ENCODE measurements at places on chromosomes 7 and 10. TPM values are rescaled to one million over a fixed set of nuclear protein-coding genes. Genes with fewer than 3 reads are reported as not detected.

GRCh38 chr10:73588656-73589055 is 2.5 kb downstream of the USP54 start:
- no peak for DNase-seq

- DNase-seq = peak; percentile 83
Observed at GRCh38 chr7:100369105-100369504, 4.2 kb upstream of the PILRA start.

DNA sequence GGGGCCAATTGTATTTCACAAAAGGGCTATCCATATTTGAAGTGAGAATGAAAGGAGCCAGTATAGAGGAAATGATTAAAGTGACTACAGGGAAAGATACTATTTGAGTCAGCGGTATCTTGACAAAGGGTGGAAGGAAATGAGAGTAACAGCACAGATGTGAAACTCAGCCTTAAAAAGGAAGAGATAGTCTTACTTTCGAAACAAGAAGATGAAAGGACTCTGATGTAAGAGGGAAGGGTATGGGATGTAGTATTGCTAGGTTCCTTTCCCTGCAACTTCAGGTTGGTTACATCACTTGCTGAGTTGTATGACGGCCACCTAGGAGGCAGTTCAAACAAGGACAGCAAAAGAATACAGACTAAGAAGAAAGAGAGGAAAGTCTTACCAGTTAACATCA is 13.7 kb downstream of the CISD1 start:
- DNase-seq = no peak

GRCh38 chr7:19101909-19102308 is 15.5 kb downstream of the TWIST1 start:
- no peak for DNase-seq

DNA sequence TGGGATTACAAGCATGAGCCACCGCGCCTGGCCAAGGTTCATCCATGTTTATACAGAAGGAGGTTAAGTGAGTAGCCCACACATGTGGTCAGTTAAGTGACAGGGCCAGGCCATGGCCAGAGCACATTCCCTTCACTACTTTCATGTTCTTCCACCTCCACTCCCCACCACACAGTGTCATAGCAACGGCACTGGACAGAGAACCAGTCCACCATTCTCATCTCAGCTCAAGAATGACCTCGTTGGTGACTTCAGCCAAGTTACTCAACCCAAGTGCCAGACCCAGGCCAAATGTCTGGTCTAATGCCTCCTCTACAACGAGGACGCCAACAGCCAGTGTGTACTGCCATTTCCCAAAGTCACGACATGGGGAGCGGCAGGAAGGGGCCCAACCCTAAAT is 62.4 kb downstream of the INHBA start:
- DNase-seq = no peak

DNA sequence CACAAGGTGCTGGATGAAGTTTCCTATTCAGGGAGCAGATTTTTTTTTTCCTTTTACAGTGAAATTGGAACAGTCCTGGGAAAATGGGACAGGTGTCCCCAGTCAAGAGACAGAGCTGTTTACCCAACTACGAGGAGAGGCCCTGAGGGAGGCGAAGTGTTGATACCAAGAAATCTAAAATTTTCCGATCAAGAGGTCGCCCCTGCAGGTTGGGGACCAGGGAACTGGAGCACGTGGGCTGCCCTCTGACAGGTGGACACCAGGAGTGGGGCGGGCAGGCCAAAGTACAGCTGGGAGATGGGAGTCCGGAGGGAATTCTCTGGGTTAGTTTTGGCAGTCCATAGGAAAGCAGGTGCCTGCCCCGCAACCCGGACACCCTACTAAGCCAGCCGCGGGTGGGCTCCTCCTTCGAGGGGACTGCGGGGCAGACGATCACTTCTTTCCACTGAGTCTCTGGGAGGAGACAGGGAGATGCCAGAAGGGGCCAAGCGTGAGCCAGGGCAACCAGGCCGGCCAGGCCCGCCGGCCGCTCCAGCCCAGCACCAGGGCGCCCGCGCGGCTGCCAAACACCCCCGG is 965 bp upstream of the CAMK1D start:
- peak; percentile 65 for DNase-seq

The SRRT gene
- polyA plus RNA-seq = 38.6 TPM

The AKR1C1 gene
- 6.0 TPM for polyA plus RNA-seq

- no peak for DNase-seq
Observed at GRCh38 chr10:14660831-14661230, 113.9 kb downstream of the FAM107B start.

DNA sequence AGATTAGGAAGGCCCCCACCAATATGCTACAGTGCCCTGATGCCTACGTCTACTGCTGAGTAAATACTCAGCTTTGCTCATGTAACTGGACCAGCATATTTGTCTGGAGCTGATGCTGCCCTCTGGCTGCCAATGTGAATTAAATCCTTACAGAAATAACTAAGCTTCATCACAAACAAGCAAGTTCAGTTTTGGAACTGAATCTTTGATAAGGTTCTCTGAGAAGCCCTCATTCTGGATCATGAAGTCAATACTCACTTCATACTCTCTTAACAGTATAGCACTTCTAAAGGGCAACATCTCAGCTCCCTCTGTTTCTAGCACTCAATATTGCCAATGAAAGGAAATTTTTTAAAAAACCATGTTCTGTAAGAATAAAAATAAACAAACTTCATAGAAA is 246.7 kb downstream of the ETV1 start:
- DNase-seq = no peak

The SPDYE8 gene
- not detected for polyA plus RNA-seq

The RBP4 gene
- 21.5 TPM for polyA plus RNA-seq

DNA sequence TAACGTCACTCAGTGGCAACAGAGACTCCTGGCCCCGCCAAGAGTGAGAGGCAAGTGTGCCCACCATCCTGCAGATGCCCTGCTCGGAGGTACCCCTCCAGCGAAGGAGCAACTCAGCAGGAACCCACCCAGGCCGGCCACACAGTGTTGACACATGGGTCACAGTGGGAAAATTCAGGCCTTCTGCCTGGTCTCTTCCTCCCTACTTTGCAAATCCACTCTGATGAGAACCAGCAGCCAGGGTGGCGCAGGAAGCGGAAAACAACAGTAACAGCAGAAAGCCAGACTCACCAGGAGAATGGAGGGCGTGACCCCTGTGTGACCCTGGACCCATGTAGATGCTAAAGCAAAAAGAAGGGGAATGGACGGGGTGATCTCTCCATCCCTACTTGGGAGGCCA is 53.8 kb downstream of the CTBP2 start:
- no peak for DNase-seq

DNA sequence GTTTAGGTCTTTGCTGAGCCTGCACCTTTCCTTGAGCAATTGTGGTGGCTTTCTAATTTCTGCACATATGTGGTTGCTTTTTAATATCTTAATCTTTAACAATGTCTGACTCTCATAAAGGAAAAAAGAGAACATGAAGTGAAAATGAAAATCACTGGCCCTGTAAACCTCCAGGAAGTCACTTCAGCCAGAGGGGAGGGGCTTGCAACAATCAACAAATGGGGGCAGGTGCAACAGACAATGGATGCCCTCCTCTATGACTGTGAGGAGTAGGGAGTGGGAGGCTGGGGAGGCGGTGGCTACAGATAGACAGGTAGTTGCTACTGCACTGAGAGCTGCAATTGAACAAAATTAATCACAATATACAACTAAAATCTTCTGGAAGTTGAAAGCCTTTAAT is 1377.4 kb downstream of the XPNPEP1 start:
- no peak for DNase-seq

DNA sequence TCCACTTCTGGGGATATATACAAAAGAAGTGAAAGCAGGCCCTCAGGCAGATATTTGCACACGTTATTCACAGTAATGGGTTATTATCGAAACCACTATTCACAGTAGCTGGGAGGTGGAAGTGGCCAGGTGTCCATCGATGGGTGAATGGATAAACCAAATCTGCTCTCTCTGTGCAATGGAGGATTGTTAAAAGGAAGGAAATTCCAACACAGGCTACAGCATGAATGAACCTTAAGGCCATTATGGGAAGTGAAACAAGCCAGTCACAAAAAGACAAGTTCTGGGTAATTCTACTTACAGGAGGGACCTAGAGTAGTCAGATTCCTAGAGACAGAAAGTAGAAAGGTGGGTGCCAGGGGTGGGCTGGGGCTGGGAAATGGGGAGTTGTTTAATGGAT is 48.5 kb upstream of the BHLHA15 start:
- DNase-seq = no peak

The GPR15LG gene
- polyA plus RNA-seq = 293 TPM

DNA sequence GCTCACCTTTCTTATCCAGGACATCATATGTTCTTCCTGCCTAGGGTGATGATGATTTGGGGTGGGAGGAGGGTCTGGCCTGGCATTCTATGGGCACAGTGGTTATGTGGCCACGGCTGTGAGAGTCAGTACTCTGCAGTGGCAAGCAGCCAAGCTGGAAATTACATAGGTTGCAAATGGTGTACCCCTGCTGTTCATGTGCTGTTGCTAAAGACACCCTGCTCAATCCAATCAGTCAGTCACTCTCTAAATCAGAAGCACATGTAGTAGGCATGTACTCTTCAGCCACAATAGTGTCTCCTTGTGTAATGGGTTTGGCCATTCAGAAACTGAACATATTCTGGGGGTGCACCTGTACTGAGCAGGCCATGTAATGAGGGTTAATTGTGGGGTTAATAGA is 449.1 kb upstream of the ANKRD30A start:
- DNase-seq = no peak

DNA sequence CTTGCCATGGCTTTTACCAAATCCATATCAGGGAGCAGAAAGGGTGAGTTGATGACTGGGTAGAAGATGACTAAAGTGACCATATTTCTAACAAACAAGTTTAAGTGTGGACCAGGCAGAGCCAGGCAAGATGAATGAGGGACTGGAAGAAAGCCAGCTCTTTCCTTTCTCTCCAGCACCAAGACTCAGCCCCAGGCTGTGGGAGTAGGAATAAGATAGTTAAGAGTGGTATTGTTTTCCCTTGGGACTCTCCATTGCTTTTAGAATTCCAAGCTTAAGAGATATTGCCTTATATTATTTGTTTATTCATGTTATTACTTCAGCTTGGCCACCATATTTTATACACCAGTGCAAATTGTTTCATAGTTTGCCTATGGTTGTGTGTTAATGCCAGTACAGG is 28.8 kb upstream of the TSPAN33 start:
- no peak for DNase-seq

DNA sequence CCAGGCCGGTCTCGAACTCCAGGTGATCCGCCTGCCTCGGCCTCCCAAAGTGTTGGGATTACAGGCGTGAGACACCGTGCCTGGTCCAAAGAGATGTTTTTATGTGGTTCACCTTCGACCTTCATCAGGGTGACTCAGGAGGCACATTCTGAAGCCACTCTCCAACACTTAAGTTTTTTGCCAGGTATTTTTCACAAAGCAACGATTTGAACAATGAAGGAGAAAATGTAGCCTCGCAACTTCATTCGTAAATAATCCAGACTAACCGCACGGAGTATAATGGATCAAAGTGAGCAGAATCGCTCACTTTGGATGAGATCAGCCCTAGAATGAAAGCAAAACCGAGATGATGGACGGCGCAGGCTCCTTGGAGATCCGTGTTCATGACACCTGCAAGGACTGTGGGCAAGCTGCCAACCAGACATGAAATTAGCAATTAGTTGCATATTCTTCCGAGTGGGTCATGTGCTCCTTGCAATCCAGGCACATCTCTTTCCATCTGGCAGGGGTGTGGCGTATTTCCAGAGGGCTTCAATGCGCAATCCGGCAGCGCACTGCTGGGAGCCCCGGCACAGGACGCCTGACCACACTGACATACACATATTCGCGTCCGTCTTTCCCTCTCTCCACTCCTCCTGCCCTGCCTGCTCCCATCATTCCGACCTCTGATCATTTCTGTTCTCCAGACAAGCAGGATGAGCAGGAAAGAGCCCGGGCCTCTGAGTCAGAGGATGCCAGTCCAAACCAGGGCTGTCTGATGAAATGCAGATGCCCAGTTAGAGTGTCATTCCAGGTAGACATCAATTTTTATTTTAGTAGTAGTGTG is 148.4 kb downstream of the KLF6 start:
- DNase-seq = no peak

DNA sequence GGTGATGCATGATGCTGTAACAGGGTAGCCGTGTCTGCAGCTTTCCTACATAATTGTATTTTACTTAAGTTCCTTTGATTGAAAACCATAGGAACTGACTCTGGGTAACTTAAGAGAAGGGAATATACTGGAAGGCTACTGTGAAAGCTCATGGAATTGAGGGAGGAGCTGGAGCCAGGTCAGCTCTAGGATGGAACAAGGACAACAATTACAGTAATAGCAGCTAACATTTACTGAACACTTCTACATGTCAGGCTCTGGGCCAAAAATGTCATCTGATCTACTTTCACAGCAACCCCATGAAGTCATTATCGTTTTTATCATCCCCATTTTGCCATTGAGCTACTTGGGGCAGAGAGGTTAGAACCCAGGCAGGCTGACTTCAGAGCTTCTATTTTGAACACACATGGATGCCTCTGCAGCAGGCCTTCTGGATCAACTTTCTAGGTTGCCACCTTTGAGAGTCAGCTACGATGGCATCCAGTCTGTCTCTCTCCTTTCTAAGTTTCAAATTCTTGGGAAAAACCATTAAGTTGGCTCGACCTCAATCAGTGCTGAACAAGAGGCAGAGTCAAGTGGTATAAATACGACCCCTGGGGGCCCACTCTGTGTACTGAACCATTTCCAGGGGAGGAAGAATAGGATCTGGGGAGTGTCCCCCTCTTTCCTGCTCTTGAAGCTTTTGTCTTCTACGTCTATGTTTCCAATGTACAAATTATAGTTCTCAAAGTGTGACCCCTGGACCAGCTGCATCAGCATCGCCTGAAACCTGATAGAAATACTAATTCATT is 272.3 kb upstream of the PLPP4 start:
- no peak for DNase-seq

DNA sequence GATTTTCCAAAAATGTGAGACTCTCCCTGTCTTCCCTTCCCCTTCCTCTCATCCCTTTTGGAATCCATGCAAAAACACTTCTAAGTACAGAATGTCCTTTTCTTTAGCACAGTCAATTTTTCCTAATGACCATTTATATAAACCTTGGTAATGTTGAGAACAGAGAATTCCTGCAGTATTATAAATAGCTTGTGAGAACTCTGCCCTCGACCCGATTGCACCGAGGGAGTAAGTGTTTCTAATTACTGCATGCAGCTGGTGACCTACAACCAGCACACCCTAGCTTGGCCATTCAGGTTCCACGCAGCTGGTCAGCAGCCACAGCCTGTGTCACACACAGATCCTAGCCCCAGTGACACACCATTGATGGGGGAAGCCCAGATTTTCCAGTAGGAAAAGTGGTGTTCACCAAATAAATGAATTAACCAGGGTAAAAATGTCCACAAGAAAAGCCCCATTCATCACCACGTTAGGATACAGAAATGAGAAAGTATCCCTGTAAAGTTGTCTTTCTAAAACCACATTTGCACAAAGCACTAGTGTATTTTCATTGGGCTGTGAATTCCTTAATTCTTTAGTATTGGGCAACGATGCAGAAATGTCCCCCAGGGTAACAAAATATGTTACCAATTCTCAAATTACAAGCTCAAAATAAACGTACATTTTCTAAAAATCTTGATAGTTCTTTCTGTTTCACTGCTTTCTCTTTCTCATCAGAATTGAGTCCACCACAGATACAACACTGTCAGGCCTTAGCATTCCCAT is 499.0 kb upstream of the KLF6 start:
- peak; percentile 92 for DNase-seq

The VAX1 gene
- polyA plus RNA-seq = not detected
